ENCODE measurements at places on chromosomes 2 and 18.

DNA sequence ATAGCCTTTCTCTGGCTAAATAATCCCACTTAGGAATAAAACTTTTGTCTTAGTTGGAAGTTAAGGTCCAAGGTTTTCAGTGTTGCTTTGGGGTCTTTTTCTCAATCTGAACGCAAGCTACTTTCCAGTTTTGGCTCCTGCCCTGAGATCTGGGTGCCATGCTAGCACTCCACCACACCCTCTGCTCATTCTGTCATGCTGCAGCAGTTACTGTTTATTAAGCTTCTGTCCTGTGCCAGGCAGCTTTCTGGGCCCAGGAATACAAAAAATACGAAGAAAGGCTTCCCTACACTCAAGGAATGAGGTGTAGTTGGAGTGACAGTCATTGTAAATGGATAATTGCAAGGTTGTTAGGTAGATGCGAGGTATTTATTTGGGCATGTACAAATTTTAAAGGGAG, 46.3 kb upstream of the RTN4 start:
- no peak for DNase-seq

GRCh38 chr2:46983065-46983801, 67.6 kb upstream of the MCFD2 start:
- no peak for DNase-seq

- DNase-seq, result no peak
These were observed 158.1 kb downstream of the DOCK10 start for GRCh38 chr2:224884188-224884587.

DNA sequence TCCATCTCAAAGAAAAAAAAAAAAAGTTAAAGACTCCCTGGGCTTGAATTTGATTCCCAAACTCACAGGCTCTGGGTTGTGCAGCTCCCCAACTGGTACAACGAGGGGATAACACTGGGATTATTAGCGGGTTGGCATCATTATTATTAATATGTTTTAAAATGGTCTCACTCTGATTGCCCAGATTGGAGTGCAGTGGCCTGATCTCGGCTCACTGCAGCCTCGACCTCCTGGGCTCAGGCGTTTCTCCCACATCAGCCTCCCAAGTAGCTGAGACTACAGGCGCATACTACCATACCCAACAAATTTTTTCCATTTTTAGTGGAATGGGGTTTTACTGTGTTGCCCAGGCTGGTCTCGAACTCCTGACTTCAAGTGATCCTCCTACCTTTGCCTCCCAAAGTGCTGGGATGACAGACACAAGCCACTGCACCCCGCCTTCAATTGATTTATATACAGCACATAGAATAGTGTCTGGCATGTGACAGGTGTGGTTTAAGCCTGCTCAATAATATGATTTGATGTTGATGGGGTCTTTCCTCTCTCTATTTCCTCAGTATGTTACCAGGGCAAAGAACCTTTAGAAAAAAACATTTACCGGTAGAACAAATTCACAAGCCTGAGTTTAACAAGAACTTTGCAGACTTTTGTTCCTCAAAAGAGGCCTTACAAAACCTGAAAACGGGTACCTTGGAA, 12.2 kb downstream of the MYCN start:
- DNase-seq, result no peak

DNA sequence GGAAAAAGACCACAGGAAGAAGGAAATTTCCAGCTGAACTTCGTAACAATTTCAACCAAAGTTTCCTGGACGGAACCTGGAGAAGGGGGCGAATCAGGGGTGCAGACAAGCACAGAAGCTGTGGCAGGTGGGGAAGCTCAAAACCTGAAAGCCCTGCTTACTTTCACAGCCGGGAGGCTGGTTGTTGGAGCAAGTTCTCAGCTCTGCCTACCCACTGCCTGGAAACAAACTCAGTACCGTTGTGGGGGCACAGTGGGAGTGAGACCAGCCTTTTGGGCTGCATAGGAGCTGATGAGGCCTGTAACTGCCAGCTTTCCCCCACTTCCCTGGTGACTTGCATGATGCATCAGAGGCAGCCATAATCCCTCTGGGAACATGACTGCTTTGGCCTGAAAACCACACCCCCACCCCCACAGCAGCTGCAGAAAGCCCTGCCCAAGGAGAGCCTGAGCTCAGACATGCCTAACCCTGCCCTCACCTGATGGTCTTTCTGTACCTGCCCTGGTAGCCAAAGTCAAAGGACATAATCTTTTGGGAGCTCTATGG, 207.0 kb upstream of the VWC2L start:
- no peak for DNase-seq

Data from stimulated activated CD4-positive, alpha-beta T cell treated with anti-CD3 and anti-CD28 coated beads, Interleukin-15, amount 100 ng/mL, for 24 hours (primary cell).